T-cell (primary cell): ENCODE measurements at places on chromosomes 12 and 14.

GRCh38 chr12:8784290-8784888 lies 38.0 kb upstream of the A2ML1 start:
- no peak for DNase-seq

DNA sequence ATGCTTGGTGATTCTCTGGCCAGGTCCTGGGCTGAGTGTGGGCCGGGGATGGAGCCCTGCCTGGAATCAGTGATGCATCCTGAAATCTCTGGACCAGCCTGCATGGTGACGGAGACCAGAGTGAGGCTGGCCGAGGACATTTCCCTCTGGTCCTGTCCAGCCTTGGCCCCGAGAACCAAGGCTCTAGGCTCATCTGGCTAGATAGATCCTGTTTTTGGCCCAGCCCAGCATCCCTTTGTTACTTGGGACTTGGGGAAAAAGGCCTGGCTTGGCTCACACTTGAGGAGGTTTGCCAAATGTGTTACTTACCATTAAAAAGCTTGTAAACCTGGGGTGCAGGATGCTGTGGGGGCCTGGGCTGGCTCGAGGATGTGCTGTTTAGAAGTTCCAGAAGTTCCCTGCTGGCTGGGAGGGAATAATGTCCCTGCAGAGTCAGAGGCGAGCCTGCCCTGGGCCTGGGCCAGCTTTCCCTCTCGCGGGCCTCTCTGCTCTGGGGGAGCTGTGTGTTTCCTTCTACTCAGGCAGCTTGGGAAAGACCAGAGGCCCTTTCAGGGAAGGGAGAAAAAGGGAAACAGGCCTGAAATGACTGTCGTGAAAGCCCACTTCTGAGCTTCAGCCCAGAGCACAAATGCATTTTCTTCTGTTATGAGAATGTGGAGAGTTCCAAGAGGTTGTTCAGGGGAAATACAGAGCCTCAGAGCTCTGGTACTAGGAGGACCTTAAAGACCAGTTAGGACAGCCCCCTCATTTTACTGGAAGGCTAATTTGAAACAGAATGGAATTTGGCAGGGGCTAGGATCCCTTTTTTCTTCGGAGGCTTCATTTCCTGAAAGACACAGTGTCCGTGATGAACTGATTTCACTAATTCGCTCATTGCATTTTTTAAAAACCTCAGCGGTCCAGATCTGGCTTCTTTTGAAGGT lies 47.2 kb upstream of the CTDSP2 start:
- DNase-seq, result no peak

DNA sequence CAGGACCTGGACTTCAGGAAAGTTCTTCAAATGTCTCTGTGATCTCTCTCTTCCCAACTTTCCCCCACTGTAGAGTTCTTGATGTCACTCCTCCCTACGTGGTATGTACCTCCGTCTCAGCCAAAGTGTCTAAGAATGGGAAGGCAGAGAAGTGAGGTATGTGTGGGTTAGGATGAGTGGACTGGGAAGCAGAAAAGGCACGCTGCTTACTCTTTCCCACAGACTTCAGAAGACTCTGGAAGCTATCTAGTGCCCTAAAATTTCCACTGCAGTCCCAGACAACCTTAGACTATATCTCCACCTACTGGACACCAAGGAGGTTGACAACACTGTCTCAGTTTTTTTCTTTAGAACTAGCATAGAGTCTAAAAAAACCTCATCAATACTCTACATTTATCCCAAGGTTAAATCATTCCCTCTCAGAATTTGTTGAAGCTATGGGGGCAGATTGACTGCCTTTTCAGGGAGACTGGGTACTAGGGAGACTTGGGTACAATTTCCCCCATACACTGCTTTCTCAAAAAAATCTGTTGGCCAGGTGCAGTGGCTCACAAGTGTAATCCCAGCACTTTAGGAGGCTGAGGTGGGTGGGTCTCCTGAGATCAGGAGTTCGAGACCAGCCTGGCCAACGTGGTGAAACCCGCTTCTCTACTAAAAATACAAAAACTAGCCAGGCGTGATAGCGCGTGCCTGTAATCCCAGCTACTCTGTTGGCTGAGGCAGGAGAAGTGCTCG lies 20.6 kb upstream of the ITGA5 start:
- no peak for DNase-seq

DNA sequence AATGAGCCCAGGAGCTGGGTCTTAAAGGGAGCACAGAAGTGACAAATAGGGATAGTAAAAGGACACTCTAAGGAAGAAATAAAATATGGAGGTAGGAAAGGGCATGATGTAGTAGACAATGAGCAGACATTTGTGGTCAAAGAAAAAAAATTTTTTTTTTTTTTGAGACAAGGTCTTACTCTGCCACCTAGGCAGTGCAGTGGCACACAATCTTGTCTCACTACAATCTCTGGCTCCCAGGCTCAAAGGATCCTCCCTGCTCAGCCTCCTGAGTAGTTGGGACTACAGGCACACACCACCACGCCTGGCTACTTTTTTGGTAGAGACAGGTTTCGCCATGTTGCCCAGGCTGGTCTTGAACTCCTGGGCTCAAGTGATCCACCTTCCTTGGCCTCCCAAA lies 8.5 kb downstream of the FKBP3 start:
- no peak for DNase-seq

GRCh38 chr14:23829736-23830471 lies 123.7 kb upstream of the DHRS4 start:
- DNase-seq, result no peak

GRCh38 chr14:89134640-89135039 lies 282.4 kb downstream of the FOXN3 start:
- no peak for DNase-seq

GRCh38 chr12:69092137-69092536 lies 147.2 kb upstream of the CPSF6 start:
- no peak for DNase-seq

DNA sequence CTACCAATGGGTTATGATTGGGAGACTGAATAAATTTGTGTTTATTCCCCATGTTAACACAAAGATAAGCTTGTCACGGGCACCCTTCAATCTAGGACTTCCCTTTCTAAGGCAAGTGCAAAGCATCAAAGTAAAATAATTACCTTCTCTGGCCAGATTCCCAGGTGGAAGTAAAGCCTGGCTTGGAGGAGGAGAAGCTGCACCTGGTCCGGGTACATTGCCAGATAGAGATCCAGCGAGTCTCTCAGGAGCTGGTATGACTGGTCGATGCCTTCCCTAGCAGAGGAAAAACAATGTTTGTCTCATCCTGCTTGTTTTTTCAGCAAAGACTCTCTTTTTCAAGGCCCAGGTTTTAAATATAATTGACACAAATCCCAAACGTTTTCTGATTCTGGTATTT lies 24.9 kb downstream of the FBXO21 start:
- DNase-seq, result no peak
